CD4-positive, alpha-beta T cell treated with Interleukin-15 for 4 hours (primary cell): ENCODE measurements at places on chromosomes 5 and 9.

- DNase-seq, result no peak
Observed at GRCh38 chr5:171314728-171315385, 5.8 kb downstream of the TLX3 start.

DNA sequence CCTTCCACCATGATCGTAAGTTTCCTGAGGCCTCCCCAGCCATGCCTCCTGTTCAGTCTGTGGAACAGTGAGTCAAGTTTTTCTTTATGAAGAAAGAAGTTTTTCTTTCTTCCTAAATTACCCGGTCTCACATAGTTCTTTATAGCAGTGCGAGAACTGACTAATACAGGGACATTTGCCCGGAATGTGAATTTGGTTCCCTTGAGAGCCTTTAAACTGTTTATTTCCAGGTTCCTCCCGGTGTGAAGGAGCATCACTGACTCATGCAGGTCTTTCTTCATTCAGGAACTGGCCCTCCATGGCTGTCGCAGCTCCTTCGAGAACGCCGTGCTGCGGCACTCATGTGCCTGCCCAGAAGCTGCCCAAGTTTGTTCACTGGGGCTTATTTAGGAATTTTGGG is 87.7 kb downstream of the PTCH1 start:
- no peak for DNase-seq

GRCh38 chr5:92552206-92553160 is 1028.5 kb downstream of the NR2F1-AS1 start:
- no peak for DNase-seq

DNA sequence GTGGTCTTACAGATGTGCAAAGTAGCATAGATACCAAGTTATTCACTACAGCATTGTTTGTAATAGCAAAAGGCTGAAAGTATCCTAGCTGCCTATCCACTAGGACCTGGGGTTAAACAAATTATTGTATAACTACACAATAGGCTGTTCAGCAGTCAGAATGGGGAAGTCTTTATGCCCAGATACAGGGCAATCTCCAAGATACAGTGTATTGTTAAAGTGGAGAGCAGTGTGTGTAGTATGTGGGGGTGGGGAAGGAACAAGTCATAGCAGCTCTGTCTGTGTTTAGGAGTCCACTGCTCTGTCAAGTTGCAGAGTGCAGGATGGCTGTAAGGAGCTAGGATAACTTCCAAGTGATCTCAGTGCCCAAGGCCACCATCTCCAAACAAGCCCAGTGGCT is 5.5 kb downstream of the PCYOX1L start:
- no peak for DNase-seq

- no peak for DNase-seq
Observed at GRCh38 chr5:125526966-125527365, 780.5 kb upstream of the ZNF608 start.

DNA sequence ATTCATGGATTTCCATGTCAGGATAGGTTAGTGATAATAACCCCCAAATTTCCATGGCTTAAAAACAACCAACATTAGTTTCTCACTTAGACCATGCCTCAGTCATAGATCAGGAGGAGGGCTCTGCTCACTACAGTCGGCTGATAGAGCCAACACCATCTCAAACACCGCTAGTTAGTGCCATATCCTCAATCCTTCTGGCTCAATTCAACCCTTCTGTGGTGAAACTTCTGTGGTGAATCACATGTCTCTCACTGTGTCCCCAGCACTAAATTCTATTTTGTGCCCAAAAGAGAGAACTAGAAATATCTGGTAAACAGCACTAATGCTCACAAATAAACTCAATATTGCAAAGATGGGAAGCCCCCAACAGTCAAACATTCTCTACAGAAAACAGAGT is 21.1 kb downstream of the ECPAS start:
- DNase-seq, result no peak

- no peak for DNase-seq
Observed at GRCh38 chr9:77978086-77978781, 53.4 kb downstream of the GNAQ start.

DNA sequence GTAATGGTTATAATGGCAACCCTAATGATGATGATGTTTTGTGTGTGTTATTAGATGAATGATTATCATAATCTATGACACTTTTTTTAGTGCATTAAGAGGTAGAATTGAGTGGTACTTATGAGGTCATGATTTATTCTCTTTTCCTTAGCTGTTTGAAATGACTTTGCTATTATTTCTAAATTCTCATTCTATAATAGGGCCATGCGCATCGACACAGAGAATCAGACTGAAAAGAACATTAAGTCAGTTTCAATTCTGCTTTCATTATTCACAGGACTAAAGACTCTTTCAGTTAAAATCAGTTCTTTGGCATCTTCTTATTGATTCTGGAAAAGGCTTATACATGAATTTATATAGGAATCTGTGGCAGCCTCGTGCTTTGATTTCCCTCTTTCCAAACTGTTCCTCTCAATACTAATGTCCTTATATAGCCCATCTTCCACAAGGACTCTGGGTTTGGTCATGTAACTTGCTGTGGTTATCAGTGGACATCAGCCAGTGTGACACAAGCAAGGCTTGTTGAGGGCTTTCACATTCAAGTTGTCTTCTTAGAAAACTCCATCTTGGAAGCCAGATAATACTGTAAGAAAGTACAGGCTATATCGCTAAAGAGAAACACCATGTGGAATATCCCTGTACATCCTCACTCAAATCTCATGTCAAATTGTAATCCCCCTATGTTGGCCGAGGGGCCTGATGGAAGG is 140.3 kb upstream of the CHD1 start:
- DNase-seq, result no peak

- DNase-seq, result no peak
Observed at GRCh38 chr5:124021066-124021641, 509.2 kb downstream of the CSNK1G3 start.

- DNase-seq, result no peak
Observed at GRCh38 chr5:112604732-112605630, 132.7 kb upstream of the APC start.

DNA sequence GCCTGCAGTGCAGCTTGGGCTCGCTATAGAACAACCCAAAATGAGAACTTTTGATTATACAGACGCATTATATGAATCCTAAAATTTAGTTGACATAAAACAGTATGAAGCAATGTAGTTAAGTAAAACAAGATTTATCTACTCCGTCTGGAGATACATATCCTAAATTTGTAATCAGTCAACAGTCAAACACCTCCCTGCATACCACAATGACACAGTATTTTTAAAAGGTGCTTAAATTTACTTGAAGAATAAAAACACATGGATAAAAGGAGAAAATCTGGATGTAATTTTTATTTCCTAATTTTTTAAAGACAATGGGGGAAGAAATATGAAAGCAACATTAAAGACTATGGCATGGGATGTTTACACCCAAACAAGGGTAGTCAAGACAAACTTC is 70.8 kb downstream of the PTBP3 start:
- DNase-seq, result no peak

DNA sequence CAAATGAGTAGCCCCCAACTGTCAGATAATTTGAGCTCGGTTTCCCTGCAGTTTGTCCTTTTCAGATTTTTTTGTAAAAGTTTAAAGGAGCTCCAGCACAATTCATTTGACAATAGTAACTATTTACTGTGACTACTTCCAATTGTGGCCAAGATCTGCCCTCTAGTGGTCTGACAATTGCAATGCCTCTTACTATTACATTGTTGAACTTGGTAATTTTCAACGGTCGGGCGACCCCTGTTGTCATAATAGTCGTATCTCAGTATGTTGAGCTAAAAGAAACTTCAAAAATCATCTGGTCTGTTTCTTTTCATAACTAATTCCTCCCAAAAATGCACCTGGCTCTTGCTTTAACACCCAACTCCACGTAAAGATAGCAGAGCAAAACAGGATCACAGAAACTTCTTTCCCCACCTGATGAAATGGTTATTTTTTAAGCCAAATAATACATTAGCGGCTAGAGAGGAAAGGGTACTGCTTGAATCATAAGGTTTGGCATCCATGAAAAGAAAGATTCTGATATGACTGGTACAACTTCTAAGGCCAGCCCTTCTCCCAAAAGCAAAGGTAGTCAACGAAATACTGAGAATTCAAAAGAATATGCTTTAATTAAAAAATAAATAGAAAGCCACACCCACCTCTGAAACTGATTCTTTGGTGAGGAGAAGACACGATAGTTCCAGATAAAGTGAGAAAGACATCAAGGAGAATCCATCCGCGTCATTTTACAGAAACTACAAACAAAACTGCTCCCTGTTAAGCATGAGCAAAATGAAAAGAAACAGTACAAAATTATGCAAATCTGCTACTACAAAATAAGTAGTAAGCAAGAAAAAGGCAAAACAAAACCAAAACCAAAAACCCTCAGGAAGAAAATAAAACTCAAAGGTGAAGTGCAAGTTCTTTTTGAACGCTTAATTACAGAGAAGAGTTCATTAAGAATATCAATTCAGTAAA is 76.9 kb upstream of the HTR4 start:
- peak; percentile 78 for DNase-seq

- DNase-seq, result no peak
Observed at GRCh38 chr9:33835625-33836260, 18.8 kb downstream of the UBE2R2 start.

DNA sequence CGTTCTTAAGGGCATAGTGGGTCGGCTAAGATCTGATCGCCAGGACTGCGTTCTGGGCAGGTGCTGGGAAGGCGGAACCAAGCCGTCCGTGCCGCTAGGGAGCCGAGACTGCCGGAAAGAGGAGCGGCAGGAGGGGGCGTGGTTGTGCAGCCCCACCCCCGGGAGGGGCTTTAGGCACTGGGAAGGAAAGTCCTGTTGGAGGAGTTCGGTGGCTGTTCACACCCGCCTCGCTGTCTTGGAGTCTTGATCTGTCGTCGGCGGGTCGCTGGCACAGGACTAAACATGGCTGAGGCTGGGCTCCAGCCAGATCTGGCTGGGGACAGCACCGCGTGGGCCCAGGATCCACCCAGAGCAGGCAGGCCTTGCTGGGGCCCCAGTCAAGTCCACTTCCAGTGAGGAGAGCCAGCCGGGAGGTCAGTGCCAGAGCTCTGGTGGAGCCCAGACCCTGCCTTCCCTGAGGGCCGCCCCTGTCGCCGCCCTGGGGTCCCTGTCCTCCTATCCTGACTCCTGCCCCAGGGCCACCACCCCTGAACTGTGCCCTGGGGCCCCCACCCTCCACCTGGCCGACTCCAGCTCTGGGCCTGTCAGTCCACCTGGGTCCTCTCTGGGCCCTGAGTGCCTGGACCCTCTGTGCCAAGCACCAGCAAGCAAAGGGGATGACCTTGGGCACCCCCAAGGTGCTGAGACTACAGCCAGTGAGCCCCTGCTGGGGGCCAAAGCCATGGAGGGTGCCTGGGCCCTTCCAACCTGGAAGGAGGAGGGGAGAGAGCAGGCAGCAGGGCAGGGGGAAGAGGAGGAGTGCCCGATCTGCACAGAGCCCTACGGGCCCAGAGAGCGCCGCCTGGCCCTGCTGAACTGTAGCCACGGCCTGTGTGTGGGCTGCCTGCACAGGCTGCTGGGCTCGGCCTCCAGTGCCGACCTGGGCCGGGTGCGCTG is 4.5 kb downstream of the RNF208 start:
- DNase-seq, result no peak

- DNase-seq, result no peak
Observed at GRCh38 chr9:68603371-68603770, 62.7 kb upstream of the TMEM252 start.

- DNase-seq, result no peak
Observed at GRCh38 chr5:128681764-128682592, 143.9 kb upstream of the FBN2 start.

DNA sequence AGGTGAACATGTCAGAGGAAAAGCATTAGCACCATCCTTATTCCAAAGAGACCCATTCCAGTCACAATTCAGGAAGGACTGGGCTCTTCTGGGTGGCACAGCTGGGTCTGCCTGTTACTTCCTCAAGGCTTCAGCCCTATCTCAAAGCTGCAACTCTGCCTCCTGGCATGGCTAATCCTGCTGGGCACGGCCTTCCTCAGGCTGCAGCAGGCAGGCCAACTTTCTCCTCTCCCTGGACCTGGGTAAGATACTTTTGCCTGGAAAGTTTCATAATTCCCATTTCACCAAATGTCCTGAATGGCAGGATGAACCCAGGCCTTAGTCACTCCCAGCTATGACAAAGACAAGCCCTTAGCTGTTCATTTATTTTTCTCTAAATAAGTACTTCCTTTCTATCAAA is 50.1 kb downstream of the MACROH2A1 start:
- DNase-seq, result no peak
